Activated CD4-positive, alpha-beta T cell treated with anti-CD3 and anti-CD28 coated beads for 48 hours (primary cell): ENCODE measurements at places on chromosomes 12 and 14.

DNA sequence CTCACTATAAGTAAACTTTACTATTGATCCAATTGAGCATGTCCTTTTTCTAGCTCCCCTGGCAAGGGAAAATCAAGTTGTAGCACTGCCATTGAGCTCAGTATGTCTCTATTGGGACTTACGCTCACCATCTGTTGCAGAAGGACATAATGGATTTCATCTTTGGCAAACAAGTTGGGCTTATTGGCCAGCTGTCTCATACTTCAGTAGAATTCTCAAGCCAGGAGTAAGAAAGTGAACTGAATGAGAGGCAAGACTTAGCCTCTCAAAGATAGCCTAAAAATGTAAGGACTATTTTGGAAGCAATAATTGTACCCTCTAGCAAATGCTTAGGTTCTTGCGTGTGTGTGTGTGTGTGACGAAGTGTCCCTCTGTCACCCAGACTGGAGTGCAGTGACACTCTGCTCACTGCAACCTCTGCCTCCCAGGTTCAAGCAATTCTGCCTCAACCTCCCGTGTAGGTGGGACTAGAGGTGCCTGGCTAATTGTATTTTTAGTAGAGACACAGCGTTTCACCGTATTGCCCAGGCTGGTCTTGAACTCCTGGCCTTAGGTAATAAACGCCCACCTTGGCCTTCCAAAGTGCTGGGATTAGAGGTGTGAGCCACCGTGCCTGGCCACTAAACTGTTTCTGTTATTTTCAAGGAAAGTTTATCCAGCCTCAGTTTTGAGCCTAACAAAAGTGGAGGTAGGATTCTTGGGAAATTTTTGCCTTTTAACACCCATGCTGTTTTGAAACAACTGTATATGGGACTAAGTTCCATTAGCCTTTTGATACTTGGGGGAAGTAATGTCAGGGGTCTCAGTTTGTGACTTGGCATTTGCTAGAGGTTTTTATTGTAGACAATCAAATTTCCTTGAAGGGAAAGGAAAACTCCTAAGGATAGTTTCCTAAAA, 7.0 kb downstream of the HNRNPA1 start:
- peak; percentile 44 for DNase-seq

DNA sequence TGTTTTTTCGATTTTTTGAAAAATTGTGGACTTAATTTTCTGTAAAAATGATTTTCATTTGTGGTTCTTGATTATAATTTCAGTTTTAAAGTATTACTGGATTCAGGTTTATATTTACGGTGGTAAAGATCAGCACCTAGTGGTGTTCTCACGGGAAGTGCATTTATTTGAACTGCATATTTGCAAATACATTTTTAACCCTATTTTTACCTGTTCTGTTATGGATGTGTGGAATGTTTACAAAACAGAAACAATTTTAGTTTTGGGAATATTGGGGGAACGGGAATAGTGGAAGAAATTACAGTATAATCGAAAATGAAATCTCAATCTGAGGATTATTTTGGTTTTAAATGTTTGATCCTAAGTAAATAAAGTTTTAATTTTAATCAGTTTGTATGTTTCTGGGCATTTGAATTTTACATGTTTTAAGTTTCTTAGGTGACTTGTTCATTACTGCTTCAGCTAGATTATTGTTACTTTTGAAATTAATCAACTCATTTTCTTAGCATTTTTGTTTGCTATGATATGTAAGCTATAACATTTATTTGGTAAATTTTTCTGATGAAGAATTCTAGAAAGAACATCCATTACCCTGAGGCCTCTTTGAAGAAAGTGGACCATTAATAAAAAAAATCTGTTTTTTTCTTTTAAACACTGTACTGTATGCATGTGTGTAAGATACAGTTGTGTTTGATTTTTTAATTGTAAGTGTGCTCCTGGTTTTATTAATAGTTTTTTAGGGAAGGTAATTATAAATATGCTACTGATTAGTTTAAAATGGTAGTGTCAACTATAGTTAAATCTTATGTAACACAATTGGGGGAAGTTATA, 942 bp downstream of the ATF7IP start:
- no peak for DNase-seq

- DNase-seq: no peak
Measured at GRCh38 chr12:51025338-51025835, 797 bp downstream of the SLC11A2 start.

GRCh38 chr12:38555620-38556591, 239.3 kb downstream of the ALG10B start:
- no peak for DNase-seq

GRCh38 chr12:62732861-62733427, 202.0 kb downstream of the PPM1H start:
- peak; percentile 4 for DNase-seq

DNA sequence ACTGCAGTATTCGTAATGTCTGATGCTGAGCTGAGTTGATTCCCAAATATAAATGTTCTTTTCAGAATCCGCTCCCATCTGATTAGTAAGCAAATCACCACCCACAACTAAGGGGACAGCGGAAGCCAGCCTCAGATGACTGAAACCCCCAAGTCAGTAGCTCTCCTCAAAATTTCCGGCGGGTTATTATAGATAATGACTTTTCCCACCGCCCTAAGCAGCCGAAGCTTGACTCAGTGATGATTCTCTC, 469 bp upstream of the LRFN5 start:
- DNase-seq: no peak

DNA sequence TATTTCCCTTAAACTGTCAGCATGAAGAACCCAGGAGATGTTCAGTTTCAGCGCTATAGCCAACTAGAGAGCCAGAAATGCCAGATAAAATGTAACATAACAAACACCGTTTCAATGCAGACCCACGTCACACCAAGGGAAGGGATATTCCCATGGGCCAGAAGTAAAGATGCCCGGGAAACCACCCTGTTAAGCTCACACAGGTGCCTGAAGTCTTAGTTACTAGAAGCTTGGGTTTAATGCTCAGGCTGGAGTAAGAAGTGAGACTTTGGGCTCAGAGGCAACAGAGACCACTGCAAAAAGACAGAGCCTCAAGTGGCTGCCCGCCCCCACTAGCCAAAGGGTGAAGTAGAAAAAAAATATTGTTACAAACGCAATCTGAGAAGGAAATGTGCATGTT, 52.3 kb downstream of the SYNE3 start:
- no peak for DNase-seq
